Hematopoietic multipotent progenitor cell treated with erythropoietin and hydrocortisone succinate and interleukin-3 and kit ligand, for 6 days (in vitro differentiated cells): ENCODE measurements at places on chromosomes 16 and 17.

DNA sequence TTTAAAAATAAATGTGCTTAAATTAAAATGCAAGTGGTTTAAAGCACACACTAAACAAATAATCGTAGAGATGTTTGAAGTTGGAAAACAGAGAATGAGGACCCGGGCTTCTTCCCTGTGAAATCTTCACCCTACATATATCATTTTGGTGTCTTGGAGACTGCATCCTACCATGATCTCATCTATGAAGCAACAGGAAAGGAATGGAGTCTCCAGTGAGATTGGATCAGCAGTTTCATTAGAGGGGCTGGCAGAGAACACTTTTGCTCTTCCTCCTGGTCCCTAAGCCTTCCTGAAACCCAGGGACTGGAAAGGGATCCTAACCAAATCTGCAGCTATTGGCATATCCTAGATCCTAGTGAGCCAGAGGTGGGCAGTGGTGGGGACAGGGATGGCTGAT, 85.0 kb downstream of the GRIN2A start:
- DNase-seq, result no peak

DNA sequence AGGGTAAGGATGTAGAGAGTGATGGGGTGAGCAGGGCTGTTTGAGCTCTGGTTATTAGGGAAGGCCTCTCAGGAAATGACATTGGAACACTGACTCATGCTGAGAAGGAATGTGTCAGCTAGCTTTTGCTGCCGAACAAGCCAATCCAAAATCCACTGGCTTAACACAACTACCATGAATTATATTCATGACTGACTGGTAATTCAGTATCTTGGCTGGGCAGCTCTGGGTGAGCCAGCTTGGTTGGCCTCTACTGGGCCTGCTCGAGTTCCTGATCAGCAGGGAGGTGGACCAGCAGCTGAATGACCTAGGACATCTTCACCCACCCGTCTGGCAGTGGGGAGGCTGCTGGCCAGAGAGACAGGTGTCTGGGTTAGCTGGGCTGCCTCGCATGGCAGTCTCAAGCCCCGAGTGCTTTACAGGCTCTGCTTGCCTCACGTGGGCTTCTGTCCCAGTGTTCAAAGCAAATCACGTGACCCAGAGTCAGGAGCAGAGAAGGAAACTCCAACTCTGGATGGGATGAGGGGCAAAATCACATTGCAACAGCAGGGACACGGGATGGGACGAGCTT, 209.4 kb downstream of the KATNIP start:
- no peak for DNase-seq

DNA sequence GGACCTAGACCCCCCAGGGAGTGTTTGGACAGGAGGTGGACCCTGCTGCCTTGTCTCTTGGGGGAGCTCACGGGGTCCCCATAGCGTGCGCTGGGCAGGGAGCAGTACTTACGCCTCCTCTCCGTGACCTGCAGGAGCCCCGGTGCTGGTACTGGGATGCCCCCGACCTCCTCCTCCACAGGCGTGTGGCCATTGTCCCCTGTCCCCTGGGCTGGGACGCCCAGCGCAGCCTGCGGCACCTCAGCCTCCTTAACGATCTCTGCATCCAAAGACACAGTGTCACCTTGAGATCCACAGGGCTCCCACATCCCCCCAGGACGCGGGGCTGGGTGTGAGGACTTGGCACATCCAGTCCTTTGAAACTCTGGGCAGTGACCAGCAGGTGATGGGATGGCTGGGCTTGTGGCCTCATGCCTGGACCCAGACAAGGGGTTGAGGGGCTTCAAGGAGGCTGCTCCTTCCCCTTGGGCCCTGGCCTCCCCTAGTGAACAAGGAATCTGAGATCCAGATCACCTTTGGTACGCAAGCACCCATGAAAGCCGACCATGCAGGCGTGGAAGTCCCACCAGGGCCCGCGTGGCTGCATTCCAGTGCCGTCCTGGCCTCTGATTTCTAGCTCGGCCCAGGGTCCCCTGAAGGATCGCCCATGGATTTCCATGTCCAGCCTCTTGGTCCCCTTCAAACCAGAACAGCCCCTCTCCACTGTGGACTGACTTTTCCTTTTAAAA, 9.9 kb downstream of the DBNDD1 start:
- DNase-seq, result no peak

DNA sequence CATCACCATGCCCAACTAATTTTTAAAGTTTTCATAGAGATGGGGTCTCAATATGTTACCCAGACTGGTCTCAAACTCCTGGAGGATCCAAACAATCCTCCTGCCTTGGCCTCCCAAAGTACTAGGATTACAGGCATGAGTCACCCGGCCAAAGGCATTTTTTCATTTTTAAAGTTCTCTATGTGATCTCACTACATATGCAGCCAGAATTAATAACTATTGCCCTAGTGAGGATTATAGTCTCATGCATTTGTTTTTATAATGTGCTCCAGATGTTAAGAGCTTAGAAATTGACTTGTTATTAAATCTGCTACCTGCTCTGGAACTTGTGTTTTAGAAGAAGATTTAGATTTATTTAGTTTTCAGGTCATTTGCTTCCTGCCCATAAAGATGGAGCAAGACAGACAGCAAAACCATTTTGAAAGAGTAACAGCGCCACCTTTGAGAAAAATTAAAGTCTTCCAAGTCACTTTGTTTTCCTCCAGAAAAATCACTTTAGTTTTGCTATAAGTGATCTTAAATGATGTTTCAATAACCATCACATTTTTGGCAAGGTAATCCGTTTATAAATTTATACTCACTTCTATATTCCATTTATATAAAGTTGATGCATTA, 79.5 kb downstream of the CA4 start:
- no peak for DNase-seq
